M059J (cell line): ENCODE measurements at places on chromosomes 1 and 21. TPM values are rescaled to one million over a fixed set of nuclear protein-coding genes. Genes with fewer than 3 reads are reported as not detected.

- DNase-seq: no peak
Observed at GRCh38 chr1:21021311-21021710, 155.4 kb downstream of the EIF4G3 start.

DNA sequence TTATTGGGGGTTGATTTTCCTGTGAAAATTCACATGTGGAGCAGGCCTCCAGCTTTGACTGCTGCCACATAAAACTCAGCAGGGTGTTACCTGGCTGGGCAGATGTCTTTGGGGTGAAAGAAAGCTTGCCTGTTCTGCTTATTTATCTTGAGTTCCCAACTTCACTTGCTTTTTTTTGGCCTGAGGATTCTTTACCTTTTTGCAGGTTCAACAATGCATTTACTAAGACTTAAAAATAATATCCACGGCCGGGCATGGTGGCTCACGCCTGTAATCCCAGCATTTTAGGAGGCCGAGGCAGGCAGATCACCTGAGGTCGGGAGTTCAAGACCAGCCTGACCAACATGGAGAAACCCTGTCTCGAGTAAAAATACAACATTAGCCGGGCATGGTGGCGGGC, 509.1 kb downstream of the KIF26B start:
- no peak for DNase-seq

Gene C1orf94
- 3.7 and 4.0 TPM in 2 replicates for total RNA-seq

Gene PRRX1
- total RNA-seq: 21.6 and 22.3 TPM in 2 replicates

- DNase-seq: peak; percentile 20
Observed at GRCh38 chr21:33208534-33208933, 21.2 kb upstream of the IFNAR2 start.
